Renal pelvis (tissue), 12 donors: ENCODE measurements at places on chromosomes 16 and 17. TPM values are rescaled to one million over a fixed set of nuclear protein-coding genes. Genes with fewer than 3 reads are reported as not detected.

GRCh38 chr17:61040666-61041065 lies 359.0 kb upstream of the TBX2 start:
- no peak for DNase-seq

- no peak for DNase-seq
Observed at GRCh38 chr17:71447644-71448043, 673.2 kb upstream of the SOX9 start.

The CASKIN2 gene
- polyA plus RNA-seq, result 27.8 TPM

The FOXN1 gene
- 0.47 TPM for polyA plus RNA-seq

The JPH3 gene
- polyA plus RNA-seq, result 1.2 TPM

- no peak for DNase-seq
Observed at GRCh38 chr16:72805486-72805885, 242.4 kb downstream of the ZFHX3 start.

The ITGA2B gene
- polyA plus RNA-seq, result 7.0 TPM

DNA sequence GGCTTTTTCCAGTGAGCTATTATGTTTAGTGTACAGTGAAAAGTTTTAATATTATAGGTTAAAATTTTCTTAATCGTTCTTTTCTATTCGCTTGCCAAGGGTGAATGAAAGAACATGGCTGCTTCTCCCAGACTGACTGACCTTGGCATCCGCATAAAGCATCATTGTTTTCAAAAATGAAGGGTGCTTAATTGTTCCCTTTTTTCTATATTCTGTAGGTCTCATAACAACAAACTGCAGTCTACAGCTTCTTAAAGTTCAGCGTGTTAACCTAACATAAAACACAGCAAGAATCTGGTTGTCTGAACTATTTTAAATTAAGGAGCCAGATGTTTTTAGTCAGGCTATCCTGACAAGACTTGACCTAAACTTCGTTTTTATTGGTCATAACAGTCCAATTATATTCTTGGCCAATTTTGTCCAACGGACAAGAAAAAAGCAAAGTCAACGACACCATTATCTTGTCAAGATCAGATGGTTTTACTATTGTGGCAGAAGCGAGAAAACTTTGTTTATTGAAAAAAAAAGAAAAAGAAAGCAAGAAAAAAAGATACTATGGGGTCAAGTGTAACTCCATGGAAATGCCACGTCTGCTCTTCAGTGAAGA lies 14.1 kb downstream of the C17orf58 start:
- DNase-seq, result peak; percentile 68

- DNase-seq, result no peak
Observed at GRCh38 chr17:75504347-75505151, 10.8 kb downstream of the CASKIN2 start.

The CMTM2 gene
- polyA plus RNA-seq, result 0.56 TPM

The PRSS21 gene
- polyA plus RNA-seq, result not detected

DNA sequence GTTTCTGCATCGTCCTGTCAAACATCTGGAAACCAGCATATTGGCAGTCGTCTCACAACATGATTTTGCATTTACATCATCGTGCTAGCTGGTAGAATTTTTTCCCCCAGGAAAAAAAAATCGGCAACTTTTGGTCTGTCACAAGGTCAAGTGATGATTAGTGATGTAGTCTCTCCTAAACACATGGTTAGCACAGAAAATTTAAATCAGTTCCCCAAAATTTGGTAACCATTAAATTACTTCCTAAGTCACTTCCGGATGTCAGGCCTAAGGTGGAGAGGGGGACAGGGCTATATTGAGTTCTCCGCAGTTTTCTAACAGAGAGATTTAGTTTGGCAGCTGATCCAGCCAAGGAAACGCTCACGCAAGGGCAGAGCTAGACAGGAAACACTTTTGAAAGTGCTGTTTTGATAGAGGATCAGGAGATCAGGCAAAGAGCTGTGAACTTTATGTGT lies 271.0 kb upstream of the TBX2 start:
- DNase-seq, result no peak

The KCNJ18 gene
- not detected for polyA plus RNA-seq

DNA sequence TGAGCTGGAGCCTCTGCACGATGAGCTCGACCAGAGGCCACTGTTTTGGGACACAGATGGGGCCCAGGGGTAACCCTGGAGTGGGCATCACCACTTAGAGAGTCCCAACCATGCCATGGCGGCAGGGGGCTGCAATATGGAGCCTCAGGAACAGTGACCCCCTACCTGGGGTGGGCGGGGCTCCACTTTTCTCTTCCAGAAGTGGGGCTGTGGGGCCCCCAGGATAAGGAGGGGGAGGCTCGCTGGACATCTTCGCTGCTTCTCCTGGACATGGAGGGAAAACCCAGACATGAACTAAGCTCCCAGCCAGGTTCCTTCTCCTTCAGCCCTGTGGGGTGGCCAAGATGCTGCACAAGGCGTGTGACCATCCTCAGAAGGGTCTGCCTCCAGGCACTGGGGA lies 24.7 kb downstream of the CDIP1 start:
- DNase-seq, result no peak

DNA sequence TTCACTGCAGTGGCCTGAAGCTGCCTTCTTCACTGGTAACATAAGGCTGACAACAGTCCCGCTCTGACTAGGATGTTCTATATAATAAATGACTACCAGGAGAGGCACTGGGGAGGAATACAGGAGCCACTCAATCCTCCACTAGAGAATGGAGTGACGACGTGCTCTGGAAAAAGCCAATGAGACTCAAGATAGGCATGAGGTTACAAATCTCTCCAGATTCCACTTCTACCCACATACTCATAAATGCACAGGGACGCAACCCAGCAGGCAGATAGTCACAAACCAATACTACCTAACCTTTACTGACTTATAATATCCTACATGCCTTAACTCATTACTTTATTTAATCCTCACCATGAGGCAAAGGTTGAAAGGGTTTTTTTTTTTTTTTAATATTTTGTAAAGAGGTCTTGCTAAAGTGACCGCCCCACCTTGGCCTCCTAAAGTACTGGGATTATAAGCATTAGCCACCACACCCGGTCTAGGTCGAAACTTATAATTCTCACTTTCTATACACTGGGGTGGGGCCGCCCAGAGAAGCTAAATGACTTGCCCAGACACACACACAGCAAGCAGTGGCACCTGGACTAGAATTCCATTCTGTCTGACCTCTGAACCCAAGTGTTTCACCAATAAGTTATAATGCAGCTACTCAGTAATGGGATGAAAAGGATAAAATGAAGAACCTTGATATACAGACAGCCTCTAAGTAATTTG lies 33.7 kb downstream of the TOM1L2 start:
- DNase-seq, result no peak

The ZNF771 gene
- polyA plus RNA-seq, result 7.7 TPM

- no peak for DNase-seq
Observed at GRCh38 chr17:31320241-31320640, 1.2 kb downstream of the EVI2A start.

- no peak for DNase-seq
Observed at GRCh38 chr17:27958708-27959381, 65.7 kb upstream of the LYRM9 start.

The GAS7 gene
- 13.5 TPM for polyA plus RNA-seq

GRCh38 chr17:42493319-42493718 lies 34.6 kb downstream of the ATP6V0A1 start:
- DNase-seq, result peak; percentile 37

GRCh38 chr17:62713086-62713881 lies 85.8 kb downstream of the MRC2 start:
- peak; percentile 87 for DNase-seq

DNA sequence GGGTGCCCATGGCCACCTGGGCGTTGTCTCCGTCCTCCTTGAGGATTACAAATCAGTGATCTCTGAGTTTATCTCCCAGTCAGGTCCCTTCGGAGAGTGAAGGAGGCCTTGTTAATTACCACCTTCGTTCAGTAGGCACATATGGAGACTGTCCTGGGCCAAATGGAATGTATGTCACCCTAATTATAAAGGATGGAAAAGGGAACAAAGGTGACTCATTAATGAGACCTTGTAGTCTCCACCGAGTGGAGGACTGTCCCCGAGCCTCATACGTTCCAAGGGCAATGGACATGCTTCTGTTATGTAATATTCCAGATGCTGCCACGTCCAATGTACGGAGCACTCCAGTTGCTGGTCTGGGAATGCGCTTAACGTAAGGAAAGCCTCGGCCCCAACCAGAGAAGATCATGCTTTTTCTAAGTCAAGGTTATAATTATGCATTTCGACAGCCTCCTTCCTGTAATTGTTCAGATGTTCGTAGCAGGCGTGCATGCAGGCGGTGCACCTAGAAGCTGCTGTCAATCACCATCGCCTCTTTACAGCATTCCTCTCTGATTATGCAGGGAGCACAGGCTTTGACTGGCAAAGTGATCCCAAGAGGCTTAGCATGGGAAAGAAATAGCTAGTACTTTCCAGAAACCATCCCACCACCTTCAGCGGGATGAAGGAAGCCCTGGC lies 22.4 kb upstream of the SEC14L1 start:
- no peak for DNase-seq

The SLFN14 gene
- 0.12 TPM for polyA plus RNA-seq

DNA sequence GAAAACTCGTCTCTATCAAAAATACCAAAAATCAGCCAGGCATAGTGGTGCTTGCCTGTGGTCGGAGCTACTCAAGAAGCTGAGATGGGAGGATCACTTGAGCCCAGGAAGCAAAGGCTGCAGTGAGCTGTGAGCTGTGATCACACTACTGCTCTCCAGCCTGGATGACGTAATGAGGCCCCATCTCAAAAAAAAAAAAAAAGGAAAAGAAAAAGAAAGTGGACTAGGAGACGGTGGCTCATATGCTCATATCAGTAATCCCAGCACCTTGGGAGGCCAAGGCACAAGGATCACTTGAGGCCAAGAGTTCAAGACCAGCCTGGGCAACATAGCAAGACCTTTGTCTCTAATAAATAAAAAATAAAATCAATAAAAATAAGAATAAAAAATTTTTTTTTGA lies 8.8 kb upstream of the SUMO2 start:
- DNase-seq, result no peak

DNA sequence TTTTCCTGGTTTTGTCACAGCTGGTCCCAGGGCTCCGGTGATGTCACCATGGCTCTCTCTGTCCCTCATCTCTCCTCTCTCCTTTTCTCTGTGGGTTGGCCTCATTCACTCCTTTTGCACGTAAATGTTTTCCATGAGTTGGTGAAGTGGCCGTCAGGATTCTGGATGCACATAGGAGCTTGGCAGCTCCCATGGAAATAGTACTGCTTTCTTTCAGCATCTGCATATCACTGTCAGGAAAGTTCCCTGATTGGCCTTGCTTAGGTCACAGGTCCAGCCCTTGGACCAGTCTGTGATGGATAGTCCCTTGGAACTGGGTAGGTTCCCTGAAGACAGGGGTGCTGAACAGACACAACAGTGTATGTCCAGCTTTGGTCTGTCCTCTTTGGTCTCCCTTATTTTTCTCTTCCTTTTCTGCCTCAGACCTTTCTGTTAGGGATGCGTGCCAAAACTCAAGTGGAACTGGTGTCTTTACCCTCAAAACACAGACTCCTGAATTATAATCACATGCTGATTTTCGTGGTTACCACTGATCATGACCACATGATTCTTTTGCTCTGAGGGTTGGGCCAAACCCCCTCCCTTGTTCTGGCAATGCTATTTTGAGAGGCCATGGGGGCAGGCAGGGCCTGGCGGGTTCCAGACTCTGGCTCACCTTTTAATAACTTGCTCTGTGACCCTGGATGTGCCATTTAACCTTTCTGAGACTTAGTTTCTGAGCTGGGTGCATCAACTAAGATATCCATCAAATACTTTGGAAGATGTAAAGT lies 99.0 kb downstream of the MSI2 start:
- no peak for DNase-seq

GRCh38 chr16:80051040-80051439 lies 450.5 kb upstream of the MAF start:
- no peak for DNase-seq

The CLEC19A gene
- not detected for polyA plus RNA-seq

- DNase-seq, result no peak
Observed at GRCh38 chr17:82126556-82127314, 28.7 kb upstream of the FASN start.

- no peak for DNase-seq
Observed at GRCh38 chr17:49465331-49465903, 29.7 kb upstream of the NGFR start.

- DNase-seq, result peak; percentile 93
Observed at GRCh38 chr17:45394913-45395568, 37.6 kb downstream of the ARHGAP27 start.

The KRTAP17-1 gene
- not detected for polyA plus RNA-seq

The APOH gene
- 0.26 TPM for polyA plus RNA-seq

DNA sequence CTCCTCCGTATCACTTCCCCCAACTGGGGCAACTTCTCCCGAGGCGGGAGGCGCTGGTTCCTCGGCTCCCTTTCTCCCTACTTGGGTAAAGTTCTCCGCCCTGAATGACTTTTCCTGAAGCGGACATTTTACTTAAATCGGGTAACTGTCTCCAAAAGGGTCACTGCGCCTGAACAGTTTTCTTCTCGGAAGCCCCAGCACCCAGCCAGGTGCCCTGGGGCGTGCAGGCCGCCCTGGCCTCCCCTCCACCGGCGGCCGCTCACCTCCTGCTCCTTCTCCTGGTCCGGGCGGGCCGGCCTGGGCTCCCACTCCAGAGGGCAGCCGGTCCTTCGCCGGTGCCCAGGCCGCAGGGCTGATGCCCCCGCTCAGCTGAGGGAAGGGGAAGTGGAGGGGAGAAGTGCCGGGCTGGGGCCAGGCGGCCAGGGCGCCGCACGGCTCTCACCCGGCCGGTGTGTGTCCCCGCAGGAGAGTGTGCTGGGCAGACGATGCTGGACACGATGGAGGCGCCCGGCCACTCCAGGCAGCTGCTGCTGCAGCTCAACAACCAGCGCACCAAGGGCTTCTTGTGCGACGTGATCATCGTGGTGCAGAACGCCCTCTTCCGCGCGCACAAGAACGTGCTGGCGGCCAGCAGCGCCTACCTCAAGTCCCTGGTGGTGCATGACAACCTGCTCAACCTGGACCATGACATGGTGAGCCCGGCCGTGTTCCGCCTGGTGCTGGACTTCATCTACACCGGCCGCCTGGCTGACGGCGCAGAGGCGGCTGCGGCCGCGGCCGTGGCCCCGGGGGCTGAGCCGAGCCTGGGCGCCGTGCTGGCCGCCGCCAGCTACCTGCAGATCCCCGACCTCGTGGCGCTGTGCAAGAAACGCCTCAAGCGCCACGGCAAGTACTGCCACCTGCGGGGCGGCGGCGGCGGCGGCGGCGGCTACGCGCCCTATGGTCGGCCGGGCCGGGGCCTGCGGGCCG lies 1.6 kb downstream of the HIC1 start:
- no peak for DNase-seq

- DNase-seq, result no peak
Observed at GRCh38 chr17:64056269-64057005, 36.0 kb upstream of the ICAM2 start.

GRCh38 chr16:71628810-71629209 lies 2.8 kb downstream of the MARVELD3 start:
- no peak for DNase-seq

- no peak for DNase-seq
Observed at GRCh38 chr17:64387145-64387473, 3.6 kb downstream of the PECAM1 start.

The ZNF385C gene
- 6.9 TPM for polyA plus RNA-seq
